ENCODE measurements at places on chromosomes 1 and 21.
A peak's percentile ranks its signal among the peaks of the same experiment; 100 is the strongest.

GRCh38 chr1:10641976-10642375 is 154.5 kb downstream of the CASZ1 start:
- DNase-seq, result no peak

GRCh38 chr1:233884461-233885151 is 19.9 kb upstream of the SLC35F3 start:
- DNase-seq, result no peak

- DNase-seq, result no peak
These were observed 110.1 kb upstream of the SLC44A3 start for GRCh38 chr1:94709891-94710581.

DNA sequence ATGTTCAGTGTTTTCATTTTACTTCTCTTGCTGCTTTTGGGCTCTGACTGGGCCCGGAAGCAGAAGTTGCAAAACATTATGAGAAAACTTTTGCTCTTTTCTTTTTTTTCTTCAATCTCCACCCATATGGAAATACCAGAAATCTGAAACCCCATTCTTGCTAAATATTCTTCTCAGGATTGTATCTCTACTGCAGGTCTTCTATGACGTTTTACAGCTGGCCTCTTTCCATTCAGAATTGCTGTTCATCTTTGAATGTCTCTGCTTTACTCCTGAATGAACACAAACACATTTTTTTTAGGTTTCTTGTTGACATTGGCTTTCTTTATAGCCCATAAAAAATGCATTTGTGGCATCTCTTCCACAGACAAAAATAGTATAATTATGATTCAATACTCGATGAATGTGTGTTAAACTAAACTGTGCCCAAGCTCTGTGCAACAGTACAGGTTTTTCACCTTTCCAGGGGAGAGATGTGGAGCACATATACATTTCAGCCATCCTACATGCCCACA is 18.8 kb downstream of the PTPRC start:
- DNase-seq, result no peak

- DNase-seq, result no peak
These were observed 2.5 kb downstream of the WNT9A start for GRCh38 chr1:227944931-227945890.

DNA sequence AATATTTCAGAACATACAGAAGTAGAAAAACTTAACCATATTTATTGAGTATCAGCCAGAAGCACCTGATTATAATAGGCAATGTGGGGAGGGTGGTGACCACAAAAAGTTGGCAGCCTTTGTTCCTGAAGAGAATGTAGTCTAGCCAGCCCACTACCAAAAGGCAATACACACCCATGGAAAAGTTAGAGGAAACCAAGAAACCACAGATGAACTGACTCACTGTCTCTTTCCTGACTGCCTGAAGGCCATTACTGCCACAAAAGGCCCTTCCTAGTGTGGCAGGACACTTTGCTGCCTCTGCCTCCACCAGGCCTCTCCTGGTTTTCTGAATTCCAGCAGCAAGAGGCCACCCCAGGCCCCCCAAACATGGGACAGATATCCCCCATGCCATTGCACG is 14.6 kb upstream of the PROX1 start:
- DNase-seq, result no peak

DNA sequence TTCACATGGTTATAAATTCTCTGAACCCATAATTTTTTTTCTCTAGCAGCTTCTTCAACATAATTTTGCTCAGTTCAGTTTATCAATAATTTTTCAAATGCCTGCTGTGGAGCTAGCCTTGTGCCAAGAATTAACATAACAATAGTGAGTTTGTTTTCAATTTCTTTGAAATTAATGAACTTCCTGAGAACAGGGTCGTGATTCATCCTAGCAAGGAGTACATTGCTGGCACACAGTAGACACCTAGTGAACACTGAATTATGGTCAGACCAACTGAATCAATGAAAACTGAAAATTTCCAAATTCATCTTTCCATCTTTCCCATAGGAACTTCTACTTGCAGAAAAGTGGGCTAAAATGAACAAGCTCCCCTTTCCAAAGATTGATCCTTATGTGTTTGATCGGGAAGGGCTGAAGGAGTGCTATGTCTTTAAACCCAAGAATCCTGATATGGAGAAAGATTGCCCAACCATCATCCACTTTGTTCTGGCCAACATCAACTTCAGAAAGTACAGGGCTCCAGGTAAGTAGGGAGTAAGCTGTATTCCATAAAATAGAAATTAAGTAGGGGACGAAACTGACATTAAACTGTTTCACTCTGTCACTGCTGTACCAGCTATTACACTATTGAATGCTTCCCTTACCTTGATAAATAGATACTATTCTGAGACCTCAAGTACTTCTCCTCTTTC is 148.7 kb downstream of the PLA2G4A start:
- DNase-seq, result no peak

DNA sequence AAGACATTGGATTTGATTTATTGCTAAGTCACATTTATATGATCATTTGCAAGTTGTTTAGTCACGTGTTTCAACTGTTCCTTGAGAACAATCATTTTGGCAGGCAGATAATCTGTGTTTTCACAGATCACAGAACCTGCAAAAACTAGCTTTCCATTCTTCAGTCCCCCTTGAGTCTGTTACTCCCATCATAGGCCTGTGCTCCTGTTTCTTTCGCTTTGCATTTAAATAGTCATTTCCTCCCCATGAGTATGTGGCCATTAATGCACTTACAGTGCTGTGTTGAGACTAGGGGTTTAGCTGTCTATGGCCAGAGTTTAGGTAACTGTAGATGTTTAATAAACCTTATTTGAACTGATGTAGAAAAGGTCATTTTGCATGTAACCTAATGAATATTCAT is 214.5 kb downstream of the PATJ start:
- no peak for DNase-seq

GRCh38 chr1:206911064-206911663 is 10.6 kb downstream of the FCMR start:
- no peak for DNase-seq

- no peak for DNase-seq
These were observed 356 bp downstream of the TSPAN1 start for GRCh38 chr1:46175243-46175642.

- no peak for DNase-seq
These were observed 1262.8 kb upstream of the PRMT6 start for GRCh38 chr1:105793536-105794146.

DNA sequence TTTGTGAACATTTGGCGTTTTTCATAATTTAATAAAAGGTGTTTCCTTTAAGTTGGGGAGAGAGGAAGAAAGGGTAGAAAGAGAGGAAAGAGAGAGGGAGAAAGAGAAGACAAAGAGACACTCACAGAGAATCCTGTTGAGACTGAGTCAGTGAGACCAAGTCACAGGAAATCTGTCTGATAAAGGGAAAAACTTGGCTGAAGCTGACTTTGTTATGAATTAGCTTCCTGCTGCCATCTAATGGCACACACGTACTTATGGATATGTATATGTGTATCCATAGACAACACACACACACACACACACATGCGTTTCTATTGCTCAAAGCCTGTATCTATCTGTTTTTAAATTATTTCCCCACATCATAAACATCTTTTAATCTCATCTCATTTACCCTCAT is 42.5 kb upstream of the DISC1 start:
- DNase-seq, result no peak

GRCh38 chr1:41609166-41609883 is 124.8 kb upstream of the EDN2 start:
- DNase-seq, result no peak

GRCh38 chr1:87064986-87065385 is 150.6 kb downstream of the HS2ST1 start:
- DNase-seq, result no peak

GRCh38 chr1:11414926-11415538 is 63.9 kb upstream of the DISP3 start:
- no peak for DNase-seq

DNA sequence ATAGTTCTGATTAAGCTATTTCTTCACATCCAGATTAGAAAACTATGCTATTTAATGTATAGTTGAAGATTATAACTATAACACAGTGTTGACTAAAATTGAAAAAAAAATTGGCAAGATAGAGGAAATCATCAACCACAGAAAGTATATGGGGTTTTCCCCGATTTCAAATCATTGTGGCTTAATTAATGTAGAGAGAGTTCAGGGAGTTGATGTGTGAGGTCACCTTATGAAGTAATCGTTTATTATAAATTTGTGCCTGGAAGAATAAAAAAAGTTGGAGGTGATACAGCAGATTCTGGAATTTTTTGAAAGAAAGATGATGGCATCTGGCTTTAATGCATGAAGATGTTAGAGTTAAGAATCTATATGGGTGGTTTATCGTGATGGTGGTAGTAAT is 84.3 kb downstream of the PTGS2 start:
- no peak for DNase-seq

GRCh38 chr1:227388214-227389168 is 70.2 kb upstream of the CDC42BPA start:
- DNase-seq, result no peak

GRCh38 chr1:207903767-207904166 is 7.2 kb downstream of the CD34 start:
- DNase-seq, result no peak

- no peak for DNase-seq
These were observed 3.6 kb upstream of the KCNA10 start for GRCh38 chr1:110522560-110522959.

GRCh38 chr1:67213164-67213563 is 46.9 kb downstream of the IL23R start:
- DNase-seq, result peak; percentile 45

GRCh38 chr1:234940841-234941240 is 187.8 kb downstream of the TOMM20 start:
- DNase-seq, result no peak

GRCh38 chr1:57839526-57839925 is 415.7 kb upstream of the DAB1 start:
- DNase-seq, result no peak

GRCh38 chr1:117586747-117587498 is 18.9 kb upstream of the TENT5C start:
- no peak for DNase-seq

GRCh38 chr1:158028969-158029368 is 35.5 kb downstream of the KIRREL1 start:
- DNase-seq, result no peak

DNA sequence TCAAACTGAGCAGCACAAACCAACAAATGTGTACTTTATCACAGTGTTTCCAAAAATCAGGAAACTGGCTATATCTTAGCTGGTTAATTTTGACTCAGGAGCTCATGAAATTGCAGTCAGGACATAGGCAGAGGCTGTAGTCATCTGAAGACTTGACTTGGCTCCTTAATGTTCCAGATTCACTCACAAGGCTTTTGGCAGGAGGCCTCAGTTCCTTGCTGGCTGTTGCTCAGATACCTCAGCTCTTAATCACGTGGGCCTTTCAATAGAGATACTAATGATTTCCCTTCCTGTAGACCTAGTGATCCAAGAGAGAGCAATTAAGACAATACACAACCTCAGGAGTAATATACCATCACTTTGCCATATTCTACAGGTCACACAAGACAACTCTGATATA is 537.7 kb downstream of the BRINP3 start:
- no peak for DNase-seq

DNA sequence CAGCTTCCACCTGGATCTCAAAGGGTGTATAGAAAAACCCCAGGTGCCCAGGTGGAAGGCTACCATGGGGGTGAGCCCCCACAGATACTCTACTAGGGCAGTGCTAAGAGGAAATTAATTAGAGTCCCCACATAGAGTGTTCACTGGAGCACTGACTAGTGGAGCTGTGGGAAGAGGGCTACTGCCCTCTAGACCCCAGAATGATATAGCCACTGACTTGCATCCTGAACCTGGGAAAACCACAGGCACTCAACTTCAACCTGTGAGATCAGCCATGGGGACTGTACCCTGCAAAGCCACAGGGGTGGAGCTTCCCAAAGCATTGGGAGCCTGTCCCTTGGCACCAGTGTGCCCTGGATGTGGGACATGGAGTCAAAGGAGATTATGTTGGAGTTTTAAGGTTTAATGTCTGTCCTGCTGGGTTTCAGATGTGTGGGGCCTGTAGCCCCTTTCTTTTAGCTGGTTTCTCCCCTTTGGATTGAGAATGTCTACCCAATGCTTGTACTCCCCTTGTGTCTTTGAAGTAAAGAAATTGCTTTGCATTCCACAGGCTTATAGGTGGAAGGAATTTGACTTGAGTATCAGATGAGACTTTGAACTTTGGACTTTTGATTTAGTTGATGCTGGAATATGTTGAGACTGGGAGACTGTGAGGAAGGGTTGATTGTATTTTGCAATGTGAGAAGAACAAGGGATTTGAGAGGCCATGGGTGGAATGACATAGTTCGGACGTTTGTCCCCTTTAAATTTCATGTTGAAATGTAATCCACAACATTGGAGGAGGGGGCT is 31.8 kb upstream of the CDC14A start:
- DNase-seq, result peak; percentile 34

DNA sequence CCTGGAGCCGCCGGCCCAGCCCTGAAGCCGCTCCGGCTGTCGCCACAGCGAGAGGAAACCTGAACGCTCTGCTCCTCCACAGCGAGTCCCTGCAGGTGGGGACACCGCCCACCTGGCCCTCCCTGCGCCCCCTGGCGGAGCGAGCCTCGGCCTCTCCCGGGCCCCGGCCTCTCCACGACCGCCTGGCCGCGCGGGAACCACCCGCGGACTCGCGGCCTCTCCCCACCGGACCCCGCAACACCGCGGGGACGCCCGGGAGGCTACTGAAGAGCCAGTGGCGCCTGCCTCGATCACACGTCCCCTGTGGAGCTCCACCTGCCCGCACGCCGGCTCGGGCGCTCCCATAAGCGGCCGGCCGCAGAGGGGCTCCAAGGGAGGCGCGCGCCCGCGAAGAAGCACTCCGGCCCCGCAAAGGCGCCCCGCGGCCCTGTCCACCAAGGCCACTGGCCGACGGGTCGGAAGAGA is 109.6 kb downstream of the KCNN3 start:
- peak; percentile 88 for DNase-seq

GRCh38 chr1:23581219-23581618 is 21.9 kb upstream of the ID3 start:
- DNase-seq, result no peak

- no peak for DNase-seq
These were observed 674.4 kb downstream of the KIF26B start for GRCh38 chr1:245829194-245829593.

GRCh38 chr1:219039682-219040154 is 134.0 kb upstream of the LYPLAL1 start:
- DNase-seq, result no peak

DNA sequence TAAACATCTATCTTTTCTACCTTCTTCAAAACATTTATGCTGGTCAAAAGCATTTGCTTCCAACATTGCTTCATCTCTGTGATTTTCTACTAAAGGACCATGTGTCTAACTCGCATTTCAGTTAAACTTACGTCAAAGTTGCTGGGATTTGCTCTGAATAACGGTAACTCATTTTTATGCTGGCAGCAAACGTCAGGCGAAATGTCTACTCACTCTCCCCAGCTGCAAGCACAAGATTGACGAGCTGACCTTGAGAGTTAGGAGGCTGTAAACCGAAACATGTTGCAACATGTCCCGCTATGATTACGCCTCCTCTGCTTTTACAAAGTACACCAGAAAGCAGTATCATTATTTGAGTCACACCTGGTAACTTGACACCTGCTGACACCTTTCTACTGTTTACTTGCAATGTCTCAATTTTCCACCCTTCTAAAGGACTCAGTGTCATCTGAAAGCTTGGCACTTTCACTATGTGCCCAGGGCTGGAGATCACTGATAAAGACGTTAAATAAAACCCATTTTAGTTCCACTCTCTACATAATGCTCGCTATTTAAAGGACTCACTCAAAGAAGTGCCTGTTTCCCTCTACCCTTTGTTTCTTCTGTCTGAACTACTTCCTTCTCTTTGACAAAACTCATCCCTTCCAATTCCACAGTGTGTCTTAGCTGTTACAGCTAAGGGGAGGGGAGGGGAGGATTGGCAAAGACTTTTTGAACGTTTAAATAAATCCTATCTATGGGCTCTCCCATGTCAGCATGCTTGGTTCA is 111.9 kb downstream of the PTPN14 start:
- DNase-seq, result peak; percentile 70
